ENCODE measurements at places on chromosomes 5 and 9.
A peak's percentile ranks its signal among the peaks of the same experiment; 100 is the strongest.

- DNase-seq = peak; percentile 91
These were observed 48.8 kb downstream of the KCNIP1 start for GRCh38 chr5:170552621-170553115.

- DNase-seq = no peak
These were observed 12.8 kb downstream of the SLCO4C1 start for GRCh38 chr5:102283102-102283797.

GRCh38 chr5:83927140-83927733, 206.6 kb upstream of the HAPLN1 start:
- peak; percentile 60 for DNase-seq

DNA sequence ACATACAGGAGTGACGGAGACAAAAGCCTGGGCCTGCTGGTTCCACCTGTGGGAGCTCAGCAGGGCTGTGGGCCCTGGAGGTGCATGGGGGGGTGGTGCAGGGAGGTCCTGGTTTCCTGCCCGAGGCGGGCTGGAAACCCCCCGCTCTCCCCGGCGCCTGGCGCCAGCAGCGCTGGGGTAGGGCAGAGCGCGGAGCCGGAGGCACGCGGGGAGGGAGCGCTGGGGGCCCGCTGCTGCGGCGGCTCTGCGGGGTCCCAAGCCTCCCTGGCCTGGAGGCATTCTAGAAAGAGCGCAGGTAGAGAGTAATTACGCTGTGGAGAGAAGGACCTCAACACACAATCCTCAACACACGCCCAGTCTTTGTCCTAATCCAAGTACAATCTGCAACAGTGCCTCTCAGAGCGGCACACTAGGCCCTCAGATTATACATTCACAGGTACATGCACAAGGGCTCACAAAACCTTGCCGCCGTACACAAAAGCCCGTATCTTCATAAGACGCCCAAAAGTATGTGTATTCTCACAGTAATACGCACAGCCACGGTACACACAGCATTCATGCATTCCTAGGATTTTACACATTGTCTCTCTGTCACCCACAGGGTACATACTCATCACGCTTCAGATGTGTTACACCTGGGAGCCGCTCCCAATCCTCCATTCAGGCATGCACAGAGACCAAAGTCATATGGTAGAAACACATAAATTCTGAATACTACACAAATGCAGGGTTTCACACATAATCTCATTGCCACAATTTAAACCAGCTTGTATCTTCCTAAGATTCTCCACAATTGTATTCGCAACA, 2.1 kb upstream of the HAND1 start:
- no peak for DNase-seq

DNA sequence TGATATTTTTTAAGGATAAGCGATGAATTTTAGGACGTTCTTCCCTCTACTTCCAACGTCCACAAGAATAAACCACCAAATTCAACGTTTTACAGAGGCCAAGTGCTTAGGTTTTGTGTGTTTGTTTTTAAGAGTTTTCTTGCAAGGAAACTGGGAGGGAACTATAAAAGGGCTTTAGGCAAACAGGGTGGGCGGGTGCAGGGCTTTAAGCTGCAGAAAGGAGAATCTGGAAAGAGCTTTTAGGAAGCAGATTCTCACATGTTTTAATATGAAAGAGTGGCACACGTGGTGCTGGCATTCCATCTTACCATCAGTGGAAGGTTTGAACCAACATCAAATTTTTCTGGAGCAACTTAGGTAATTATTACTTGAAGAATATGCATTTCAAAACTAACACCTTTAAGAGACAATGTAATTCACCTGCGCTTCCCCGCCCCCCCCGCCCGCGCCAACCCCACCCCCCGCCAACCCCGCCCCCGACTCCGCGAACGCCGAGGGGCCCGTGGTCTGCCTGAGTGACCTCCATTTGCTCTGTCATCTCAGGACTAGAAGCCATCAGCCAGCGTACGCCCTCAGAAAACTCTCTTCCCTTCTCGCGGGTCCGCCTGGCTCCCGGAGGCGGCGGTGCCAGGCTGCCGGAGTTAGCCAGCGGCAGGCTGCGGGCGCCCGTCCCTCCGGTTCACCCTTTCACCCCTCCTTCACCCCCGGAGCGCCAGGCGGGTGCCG, 911 bp upstream of the PIK3R1 start:
- peak; percentile 11 for DNase-seq

DNA sequence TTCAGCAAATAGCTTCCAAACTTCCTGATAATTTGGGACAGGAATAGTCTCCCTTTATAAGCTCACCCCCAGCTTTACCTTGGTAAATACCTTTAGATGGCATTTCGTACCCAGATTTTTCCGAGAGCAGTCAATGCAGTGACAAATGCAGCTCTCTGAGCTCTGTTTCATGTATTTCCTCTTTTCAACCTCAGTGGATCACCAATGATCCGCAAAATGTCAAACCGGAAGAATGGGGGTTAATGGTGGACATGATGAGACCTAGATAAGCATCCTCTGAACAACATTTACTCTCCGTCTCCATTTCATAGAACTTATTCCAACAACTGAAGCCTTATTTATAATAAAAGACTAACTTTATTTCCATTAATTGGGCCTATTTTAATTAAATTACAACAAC, 227.3 kb downstream of the MCTP1 start:
- DNase-seq = no peak

DNA sequence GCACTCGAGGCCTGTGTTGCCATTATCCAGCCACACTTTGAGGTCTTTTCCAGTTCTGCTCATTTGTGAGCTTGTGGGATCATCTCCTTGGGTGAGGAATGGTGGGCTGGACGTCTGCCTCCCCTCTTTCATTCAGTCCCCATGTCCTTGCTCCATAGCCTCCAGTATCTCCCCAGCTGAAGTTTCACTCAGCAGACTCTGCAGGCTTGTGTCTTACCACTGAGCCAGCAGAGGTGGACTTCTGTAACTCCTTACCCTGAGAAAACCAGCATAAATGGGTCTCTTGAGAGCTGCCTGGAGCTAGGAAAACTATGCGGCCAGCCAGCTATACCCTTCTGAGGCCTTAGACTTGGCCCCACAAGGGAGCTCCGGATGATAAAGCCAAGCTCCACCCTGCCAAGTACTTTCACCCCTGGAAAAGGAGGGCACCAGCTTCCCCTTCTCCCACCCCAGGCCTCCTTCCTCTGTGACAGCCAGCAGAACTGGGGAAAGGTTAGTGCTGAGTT, 12.2 kb downstream of the IRF1 start:
- no peak for DNase-seq

- DNase-seq = no peak
These were observed 242.9 kb downstream of the FANCC start for GRCh38 chr9:95074632-95075031.
